ENCODE measurements at places on chromosomes 7 and 10.
A peak's percentile ranks its signal among the peaks of the same experiment; 100 is the strongest.

GRCh38 chr7:118969370-118969769, 744.9 kb downstream of the ANKRD7 start:
- DNase-seq, result no peak

GRCh38 chr7:98284335-98285036, 3.0 kb downstream of the BRI3 start:
- no peak for DNase-seq

- no peak for DNase-seq
Measured at GRCh38 chr10:71873582-71874211, 22.6 kb upstream of the PSAP start.

GRCh38 chr7:22356701-22357310, at the start of gene RAPGEF5:
TSS of gene RAPGEF5 (minus strand) at chr7:22357154. CDS start at chr7:22357060, 94 bp downstream.
- peak; percentile 22 for DNase-seq

- DNase-seq, result no peak
Measured at GRCh38 chr7:134708692-134709091, 62.0 kb downstream of the BPGM start.

- no peak for DNase-seq
Measured at GRCh38 chr10:24731942-24732341, 8.3 kb upstream of the ARHGAP21 start.
